ENCODE measurements at places on chromosomes 1 and 21. TPM values are rescaled to one million over a fixed set of nuclear protein-coding genes. Genes with fewer than 3 reads are reported as not detected.
A peak's percentile ranks its signal among the peaks of the same experiment; 100 is the strongest.

Gene TSPAN2
- total RNA-seq = 6.0 TPM

DNA sequence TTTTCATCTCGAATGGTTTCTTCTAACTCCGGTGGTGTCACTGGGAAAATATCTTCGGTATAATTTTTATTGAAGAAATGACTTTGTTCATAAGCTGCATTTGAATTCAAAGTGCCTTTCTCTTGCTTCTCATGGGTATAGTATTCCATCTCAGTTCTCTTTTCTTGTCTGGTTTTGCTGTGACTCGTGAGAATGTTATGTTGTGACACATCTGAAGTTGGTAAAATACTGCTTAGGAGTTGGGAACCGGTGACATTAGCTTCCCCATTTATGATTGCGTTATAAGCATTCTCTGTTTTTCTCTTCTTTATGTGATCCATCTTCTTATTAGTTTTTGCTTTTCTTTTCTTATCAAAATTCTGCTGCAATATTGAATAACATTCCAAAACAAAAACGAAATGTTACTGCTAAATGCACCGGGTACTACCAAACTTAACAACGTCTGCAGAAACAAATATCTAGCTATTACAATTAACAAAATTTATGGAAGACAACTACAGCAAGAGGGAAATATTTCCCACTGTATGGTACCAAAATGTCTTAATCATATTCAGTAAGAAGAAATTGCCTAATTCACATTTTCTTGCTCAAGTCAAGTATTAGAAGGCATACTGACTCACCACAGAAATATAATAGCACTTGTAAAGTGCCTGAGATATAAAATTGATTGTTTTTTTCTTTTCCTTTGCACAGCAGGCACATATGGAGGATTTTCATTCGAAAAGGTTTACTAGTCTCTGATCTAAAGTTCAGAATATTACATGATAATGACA, 15.5 kb downstream of the LRIF1 start:
- DNase-seq = no peak

- no peak for DNase-seq
Observed at GRCh38 chr1:10932088-10932487, 80.4 kb upstream of the TARDBP start.

Gene ZSWIM5
- total RNA-seq = 1.6 TPM

Gene NUP210L
- not detected for total RNA-seq

- no peak for DNase-seq
Observed at GRCh38 chr1:241219449-241219848, 137.6 kb downstream of the RGS7 start.

DNA sequence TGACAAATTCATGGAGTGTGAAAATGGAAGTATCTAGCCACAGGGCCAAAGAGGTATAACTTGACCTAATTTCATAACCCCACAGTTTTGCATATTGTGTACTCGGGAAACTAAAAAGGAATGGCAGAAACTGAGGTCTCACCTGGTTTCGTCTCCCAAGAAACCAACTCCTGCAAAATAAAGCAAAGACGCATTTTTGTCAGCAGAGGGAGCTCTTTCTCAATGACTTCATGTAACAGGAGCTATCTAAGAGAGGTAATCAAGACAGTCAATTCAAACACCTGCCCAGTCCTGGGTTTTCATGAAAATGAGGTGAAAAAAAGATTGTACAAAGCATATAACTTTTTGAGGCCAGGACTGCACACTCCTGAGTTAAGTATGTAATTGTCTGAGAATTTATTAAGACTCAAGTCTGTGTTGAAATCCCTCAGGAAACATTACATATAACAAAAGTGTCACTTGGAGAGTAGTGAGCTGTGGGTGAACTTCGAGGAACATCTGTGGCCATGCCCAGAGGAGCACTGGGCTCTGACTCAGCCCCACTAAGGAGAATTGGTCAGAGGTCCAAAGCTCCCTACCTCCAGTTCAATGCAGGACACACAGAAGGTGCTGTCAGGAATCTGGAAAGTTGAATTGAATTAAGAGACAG, 17.6 kb downstream of the FCRL4 start:
- DNase-seq = peak; percentile 58

- peak; percentile 35 for DNase-seq
Observed at GRCh38 chr1:216186816-216187215, 236.4 kb downstream of the USH2A start.

DNA sequence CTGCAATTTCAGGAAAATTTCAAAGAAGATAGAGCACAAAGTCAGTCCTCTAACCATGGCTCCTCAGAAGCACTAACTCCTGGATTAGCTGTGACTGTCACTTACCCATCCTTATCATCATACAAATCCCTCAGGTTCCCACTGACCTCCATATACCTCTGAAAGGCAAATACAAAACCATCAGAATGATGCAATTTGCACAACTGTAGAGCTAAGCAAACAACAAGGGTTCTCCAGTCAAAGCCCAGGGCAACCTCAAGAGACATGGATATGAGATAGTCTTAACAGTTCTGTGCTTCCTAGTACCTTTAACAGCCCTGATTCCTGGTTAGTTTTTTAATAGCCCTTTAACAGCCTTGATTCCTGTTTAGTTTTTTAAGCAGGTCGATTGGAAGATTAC, 2.1 kb downstream of the SF3A3 start:
- no peak for DNase-seq

Gene LTN1
- 12.6 TPM for total RNA-seq

DNA sequence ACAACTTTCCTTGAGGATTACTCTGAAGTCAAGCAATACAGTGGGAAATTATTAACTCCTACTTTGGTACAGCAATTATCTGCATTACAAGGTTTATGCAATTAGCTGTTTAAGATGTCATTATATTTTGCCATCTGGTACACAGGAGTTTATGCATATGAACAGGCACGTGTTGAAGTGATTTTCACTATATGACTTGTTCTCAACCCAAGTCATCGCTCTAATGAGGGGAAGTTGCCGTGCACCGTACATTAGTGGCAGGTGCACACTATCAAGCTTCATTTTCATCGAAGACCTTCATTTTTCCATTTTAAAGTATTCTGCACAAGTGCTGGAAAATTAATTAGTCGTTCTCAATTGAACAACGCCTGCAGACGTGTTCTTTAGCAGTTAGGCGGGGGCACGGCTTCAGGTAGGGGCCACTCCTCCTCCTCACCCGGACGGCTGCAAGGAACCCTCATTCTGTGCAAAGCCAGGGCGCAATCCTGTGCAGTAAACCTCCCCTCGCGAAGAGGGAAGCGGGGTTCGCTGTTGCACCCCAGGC, 39.8 kb upstream of the NFIA start:
- no peak for DNase-seq

DNA sequence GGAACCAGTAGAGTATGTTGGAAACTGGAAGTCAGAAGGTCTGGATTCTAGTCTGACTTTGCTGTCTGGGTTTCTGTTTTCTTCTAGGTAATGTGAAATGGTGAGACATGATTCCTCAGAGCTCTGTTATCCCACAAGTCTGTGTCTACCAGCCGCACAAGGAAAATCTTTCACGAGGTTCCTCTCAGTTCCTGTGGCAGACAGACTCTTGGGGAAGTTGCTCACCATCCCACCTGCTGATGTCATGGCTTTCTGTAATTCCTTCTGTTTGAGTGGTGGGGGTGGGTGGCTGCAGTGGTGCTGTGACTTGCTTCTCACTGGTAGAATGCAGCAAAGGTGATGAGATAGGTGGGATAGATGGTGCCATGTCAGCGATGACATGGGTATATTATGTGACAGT, 17.1 kb upstream of the SCMH1 start:
- no peak for DNase-seq

DNA sequence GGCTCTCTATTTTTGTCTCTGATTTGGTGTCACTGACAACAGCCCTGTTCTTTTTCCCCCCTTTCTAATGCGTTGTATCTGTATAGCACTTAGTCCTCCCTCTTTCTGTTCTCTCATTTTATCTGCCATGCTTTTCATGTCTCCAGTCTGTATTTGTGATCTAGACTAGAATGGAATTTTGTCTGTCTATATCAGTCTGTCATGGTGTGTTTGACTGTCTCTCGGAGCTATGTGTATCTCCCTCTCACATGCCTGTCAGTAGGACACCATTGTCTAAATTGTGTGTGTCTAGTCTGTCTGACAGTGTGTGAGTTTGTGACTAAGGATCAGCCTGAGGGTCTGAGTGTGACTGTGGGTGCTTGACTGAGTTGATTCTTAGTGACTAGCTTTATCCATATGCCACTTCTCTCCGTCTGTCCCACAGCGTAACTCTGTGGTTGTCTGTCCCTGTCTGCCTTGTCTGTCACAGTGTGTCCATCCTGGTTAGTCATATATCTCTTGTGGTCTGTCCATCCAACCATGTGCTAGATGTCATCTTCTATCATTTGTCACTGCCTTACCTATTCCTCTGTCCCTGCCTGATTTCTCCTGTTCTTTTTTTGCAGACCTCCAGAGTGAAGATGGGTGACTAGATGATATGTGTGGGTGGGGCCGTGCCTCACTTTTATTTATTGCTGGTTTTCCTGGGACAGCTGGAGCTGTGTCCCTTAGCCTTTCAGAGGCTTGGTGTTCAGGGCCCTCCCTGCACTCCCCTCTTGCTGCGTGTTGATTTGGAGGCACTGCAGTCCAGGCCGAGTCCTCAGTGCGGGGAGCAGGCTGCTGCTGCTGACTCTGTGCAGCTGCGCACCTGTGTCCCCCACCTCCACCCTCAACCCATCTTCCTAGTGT, 1.4 kb upstream of the B4GALT2 start:
- DNase-seq = no peak
